Activated T-helper 9 cell treated with anti-CD3 and anti-CD28 coated beads, Interleukin-2, amount 50 U/mL, for 16 hours (primary cell): ENCODE measurements at places on chromosomes 7 and 10.

DNA sequence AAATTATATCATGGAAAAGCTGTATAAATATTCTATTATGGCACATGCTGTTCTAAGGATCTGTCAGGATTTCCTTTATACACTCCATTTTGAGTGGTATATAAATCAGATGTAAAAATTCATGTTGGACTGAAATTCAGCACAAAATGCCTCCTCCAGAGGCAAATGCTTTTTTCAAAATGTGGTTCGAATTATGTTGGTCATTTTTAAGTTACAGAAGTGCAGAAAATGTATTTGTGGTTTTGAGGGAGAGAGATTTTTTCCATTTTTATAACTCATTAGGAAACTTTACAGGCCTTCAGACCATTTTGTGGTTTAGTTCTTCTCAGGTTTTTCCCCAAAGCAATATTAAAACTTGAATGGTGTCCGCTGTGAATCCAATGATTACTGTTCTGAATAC, 2.9 kb downstream of the PPP1R3A start:
- no peak for DNase-seq

- no peak for DNase-seq
These were observed 1064.9 kb downstream of the NXPH1 start for GRCh38 chr7:9498303-9498702.

DNA sequence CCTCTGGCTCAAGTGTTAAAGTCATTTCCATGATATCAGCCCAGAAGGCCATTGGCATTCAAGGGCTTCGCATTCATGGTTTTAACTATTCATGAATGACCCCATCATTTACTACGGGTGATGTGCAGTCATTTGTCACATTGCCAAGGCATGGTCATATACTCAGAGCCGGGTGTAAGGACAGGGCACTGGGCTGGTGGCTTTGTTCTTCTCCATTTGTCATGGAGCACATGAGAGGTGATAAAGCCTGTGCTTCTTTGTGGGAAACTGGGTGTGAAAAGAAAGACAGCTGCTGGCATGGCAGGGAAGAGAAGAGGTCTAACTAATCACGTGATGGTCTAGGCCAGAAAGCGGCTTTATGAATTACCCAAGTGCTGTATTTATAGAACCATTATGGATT, 132.2 kb upstream of the PLXNA4 start:
- DNase-seq, result no peak

- no peak for DNase-seq
These were observed 53.2 kb upstream of the PDK4 start for GRCh38 chr7:95649546-95649945.

DNA sequence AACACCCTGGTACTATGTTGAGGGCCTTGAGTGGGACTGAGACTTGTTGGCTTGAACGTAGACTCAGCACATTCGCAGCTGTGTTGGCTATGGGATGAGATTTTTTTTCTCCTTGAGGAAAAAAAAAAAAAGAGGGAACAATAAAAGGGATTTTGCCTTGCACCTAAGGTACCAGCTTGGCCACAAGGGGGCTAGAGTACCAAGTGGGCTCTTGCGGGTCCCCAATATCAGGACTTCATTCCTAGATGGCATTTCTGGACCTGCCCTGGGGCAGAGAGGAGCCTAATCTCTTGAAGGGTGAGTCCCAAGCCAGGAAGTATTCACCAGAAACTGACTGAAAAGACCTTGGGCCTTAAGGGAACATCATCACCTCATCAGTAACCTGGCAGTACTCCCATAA, 1083.6 kb upstream of the PHF14 start:
- DNase-seq, result no peak

DNA sequence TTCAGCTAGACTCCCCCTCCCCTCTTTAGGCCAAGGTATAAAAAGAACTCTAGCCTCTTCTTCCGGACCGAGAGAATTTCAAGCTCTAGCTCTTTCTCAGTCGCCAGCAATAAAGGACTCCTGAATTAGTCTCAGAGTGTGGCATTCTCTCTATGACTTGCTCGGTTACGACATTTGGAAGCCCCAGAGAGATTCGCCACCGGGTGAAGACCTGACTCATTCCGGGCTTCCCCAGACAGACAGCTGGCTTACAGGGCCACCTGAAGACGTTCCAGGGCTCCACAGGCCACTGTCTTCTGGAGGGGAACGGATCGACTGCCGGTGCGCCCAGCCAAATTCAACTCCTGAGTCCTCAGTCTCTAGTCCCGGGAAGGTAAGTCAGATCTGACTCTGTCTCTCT, at the start of gene AKR1B15:
TSS of gene AKR1B15 (plus strand) at position 234 of the 400 bp plus-strand sequence. CDS start 15,510 bp downstream, outside the sequence.
- no peak for DNase-seq

GRCh38 chr7:37379546-37380277, 69.0 kb downstream of the ELMO1 start:
- DNase-seq, result no peak

- DNase-seq, result no peak
These were observed 521 bp downstream of the LIMK1 start for GRCh38 chr7:74083928-74084721.

GRCh38 chr7:94971051-94971867, 63.9 kb downstream of the PPP1R9A start:
- DNase-seq, result no peak

DNA sequence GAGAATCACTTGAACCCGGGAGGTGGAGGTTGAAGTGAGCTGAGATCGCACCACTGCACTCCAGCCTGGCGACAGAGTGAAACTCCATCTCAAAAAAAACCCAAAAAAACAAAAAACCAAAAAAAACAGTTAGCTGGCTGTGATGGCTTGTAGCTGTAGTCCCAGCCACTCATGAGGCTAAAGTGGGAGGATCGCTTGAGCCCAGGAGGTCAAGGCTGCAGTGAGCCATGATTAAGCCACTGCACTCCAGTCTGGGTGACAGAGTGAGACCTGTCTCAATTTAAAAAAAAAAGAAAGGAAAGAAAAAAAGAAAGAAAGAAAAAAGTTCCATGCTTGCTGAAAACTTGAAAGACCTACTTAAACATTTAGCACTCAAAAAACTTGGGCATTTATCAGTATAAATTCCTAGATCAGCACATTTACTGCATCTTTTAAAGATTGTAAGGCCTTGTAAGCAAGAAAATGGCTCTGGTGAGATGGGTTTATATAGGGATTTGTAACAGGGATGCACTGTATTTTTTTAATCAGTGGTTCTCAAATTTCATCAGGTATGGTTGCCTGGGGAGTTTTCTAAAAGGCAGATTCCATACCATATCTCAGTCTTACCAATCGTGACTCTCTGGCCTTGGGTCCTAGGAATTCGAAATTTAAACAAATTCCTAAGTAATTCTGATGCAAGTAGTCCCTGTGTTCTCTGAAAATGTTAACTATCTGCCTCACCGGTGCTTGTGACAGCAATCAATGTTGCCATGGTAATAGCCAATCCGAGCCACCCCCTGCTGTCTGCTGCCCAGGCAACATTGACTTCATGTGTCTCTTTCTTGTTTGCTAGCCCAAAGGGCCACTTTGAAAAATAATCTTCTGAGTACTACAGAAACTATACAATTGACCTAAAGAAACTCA, 11.5 kb upstream of the NT5C2 start:
- DNase-seq, result no peak

DNA sequence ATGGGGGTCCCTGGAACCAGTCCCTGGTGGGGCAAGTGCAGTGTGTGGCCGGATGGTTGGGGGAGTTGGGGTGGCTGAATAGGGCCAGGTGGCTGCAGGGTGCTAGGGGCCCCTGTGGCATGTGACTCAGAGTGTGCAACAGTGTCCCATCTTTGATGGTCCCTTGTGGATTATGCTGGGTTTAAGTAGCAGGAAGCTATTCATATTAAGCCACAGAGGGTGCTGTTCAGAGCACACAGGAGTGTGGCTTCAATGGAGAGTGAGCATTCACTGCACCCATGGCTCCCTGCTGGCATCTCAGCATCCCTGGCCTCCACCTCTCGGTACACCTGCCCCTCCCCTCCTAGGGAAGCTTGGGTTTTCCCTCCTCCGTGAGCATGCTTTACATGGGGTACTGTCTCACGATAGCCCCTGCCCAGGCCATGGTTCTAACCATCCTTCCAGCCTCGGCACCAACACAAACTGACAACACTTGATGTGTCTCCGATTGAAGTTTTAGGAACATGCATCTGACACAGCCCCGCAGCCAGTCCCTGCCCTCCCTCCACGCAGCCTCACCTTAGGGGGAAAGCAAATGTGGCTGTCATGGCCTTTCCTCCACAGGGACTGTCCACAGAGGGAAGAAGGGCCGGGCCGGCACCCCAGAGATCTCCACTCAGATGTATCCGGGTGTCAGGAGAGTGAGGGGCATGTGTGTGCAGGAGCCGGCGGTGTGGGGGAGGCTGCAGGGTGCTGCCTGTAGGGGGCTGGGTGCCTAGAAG, 30.4 kb upstream of the PPIF start:
- DNase-seq, result no peak

- DNase-seq, result no peak
These were observed 28.5 kb upstream of the CROT start for GRCh38 chr7:87316846-87317552.

DNA sequence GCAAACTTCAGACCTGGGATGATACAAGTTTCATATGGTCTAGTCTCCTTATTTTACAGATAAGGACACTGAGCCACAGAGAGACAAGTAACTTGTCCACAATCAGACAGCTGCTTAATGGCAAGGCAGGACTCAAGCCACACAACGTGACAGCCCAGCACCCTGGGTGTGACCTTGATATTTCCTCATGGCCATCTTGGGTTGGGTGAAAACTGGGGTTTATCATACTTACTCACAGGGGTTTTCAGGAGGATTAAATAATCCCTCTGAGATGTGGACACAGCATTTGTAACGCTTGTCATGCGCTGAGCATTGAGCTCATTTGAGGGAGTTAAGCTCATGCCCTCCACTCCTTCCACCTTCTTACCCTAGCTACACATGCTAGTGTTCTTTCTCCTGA, 58.0 kb downstream of the ABLIM1 start:
- no peak for DNase-seq

DNA sequence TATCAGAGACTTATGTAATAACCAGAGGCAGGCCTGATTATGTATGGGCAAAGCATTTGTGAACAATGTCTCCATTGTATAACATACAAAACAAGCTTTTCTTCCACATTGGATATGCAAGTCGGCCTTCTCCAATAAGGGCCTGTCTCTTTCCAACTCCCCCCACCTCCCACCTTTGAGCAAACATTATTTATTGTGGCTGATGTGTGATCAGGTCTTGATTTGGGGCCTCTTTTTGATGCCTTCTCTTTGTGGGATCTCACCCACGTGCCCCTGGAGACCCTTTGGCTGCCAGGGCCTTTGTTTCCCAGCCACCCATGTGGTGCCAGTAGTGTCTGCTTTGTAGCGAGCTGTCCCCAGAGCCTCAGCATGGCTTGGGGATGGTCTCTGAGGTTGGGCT, 53.0 kb downstream of the TCF7L2 start:
- DNase-seq, result no peak

DNA sequence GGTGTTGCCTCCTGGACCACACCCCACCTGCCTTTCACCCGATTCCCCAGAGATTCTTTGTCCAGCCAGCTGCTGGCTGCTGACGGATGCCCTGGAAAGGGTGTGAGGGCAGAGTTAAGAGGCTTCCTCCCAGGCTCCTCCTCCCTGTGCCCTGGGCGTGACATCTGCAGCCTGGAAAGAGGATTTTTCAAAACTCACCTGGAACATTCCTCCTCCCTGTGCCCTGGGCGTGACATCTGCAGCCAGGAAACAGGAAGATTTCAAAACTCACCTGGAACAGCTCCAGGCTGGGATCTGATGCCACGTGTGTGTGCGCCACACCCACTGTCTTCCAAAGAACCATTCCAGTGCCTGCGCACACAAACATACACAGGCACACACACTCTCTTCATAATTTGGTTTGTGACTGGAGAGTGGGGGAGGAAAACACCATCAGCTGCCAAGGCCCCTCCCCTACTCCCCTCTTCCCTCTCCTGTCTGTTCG, 5.2 kb downstream of the MARVELD1 start:
- DNase-seq, result no peak

DNA sequence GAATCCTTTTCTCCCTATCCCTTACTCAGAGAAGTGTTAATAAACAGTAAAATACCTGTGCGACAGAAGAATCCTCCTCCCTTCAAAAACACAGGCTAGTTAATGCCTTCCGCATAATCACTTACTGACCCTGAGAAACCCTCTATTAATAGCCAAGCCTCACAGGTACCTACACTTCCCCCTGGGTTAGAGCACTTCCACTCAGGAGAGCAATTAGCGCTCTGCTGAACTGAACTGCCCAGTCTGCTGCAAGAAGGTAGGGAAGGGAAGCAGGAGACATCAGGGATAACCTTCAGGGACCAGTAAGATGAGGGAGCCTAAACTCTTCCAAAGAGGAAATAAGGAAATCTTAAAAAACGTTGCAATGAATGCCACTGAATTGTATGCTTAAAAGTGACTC, 39.6 kb downstream of the KIAA1549 start:
- DNase-seq, result no peak

GRCh38 chr7:96308253-96308949, 13.5 kb downstream of the SLC25A13 start:
- no peak for DNase-seq

DNA sequence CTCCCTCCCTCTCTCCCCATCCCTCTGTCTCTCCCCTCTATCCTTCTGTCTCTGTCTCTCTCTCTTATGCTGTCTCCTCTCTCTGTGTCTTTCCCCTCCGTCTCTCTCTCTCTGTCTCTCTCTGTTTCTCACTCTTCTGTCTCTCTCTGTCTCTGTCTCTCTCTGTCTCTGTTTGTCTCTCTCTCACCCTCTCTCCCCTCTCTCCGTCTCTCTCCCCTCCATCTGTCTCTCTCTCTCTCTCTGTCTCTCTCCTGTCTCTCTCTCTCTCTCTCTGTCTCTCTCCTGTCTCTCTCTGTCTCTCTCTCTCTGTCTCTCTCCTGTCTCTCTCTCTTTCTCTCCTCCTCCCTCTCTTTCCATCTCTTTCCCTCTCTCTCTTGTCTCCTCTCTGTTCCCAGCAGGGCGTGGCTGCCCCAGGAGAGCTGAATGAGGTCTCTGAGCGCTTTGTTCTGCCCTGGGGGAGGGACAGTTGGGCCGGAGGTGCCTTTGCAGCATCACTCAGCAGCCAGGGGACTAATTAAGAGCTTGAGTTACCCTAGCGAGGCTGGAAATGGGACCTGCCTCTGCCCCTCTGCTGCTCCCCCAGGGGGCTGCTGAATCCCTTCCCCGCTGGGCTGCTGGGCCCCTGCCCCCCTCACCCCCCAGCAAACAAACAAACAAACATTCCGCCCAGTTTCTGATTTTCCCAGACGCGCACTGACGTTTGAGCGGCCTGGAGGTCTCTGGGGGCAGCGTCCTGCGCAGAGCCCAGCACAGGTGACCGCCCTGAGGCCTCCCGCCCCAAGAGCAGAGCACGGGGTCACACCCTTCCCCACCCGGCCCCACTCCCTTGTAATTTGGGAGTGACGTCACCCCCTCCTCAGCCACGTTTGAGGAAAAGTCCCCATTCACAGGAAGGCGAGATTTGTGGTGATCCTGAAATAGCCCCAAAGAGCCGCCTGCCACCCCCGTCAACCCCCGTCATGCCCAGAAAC, 68.1 kb downstream of the PDGFA start:
- no peak for DNase-seq
